Effector memory CD4-positive, alpha-beta T cell (primary cell): ENCODE measurements at places on chromosomes 11 and 22.
A peak's percentile ranks its signal among the peaks of the same experiment; 100 is the strongest.

DNA sequence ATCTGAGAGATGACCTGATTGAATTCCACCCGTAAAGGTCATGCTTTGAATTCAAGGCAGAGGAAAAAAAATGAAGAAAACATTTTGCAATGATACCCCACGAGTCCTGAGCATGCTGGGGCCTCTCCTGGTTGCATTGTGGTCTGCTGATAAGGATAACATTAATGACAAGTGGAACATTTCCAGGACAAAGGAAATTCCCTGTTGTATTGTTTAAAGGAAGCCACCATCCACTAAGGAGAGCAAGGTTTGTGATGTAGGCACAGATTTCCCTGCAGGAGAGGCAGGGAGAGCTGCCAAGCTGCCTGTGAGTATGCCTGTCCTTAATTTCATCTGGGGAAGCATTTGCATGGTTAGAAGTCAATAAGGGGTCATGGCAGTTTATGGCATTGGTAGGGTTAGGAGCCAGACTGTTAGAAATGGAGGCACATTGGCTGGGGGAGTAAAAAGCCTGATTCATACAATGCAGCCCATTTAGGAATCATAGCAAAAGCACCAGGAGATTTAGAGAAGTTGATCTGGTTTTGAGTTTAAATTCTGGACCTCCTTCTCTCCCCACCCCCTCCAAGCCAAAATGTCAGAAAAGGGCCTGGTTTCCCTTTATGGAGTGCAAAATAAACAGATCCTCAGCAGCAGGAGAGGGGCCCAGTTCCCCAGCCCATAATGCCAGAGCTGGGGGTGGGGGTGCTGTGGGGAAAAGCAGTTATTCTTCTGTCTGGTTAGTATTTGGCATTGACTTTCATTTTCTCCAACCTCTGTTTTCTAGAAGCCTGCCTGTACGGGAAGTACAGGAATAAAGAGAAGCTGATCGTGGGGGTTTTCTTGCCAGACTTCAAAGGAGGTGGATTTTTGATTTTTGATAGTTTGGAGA, 22.1 kb downstream of the FLI1 start:
- no peak for DNase-seq

GRCh38 chr11:27293515-27294417, 69.2 kb downstream of the CCDC34 start:
- DNase-seq: no peak

DNA sequence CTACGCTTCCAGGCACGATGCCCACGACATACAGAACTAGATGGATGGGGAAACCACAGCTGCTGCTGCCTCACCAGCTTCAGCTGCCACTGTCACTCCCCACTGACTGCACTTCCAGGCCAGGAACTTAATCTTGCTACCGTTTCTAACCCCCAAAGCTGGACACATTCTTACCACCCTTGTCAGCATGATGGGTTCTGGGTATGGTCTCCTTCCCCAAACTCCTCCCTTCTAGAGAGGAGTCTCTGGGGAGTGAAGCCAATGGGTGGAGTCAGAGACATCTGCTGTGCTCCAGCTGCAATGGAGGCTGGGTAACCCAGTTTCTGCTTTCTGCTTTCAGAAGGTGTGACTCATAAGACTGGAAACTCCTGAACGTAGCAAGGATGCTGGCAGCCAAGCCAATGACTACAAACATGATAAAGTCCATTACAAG, 87.0 kb upstream of the THY1 start:
- DNase-seq: no peak

- DNase-seq: peak; percentile 72
These were observed 9.7 kb downstream of the FXYD2 start for GRCh38 chr11:117814766-117815261.

- no peak for DNase-seq
These were observed 88.6 kb downstream of the PLEKHA7 start for GRCh38 chr11:16925561-16926065.

- no peak for DNase-seq
These were observed 31.0 kb downstream of the TST start for GRCh38 chr22:36988075-36988832.

- no peak for DNase-seq
These were observed 953 bp upstream of the LRP5 start for GRCh38 chr11:68311160-68312116.

DNA sequence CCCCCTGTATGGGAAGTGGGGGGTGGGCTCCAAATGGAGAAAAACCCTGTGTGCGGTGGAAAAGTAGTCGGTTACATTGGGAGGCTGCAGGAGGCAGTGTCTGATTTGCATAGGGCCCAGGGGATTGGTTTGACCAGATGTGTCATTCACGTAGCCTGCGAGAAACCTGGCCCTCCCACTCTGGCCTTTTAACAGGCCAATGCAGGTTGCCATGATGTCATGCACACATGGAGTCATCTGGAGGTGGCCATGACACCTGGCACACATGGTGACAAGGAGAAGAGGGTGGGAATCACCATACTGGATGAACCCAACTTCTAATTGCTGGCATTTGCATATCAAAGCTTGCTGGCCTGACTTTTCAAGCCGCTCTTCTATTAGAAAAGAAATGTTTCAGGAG, 50.6 kb downstream of the FAM181B start:
- no peak for DNase-seq

DNA sequence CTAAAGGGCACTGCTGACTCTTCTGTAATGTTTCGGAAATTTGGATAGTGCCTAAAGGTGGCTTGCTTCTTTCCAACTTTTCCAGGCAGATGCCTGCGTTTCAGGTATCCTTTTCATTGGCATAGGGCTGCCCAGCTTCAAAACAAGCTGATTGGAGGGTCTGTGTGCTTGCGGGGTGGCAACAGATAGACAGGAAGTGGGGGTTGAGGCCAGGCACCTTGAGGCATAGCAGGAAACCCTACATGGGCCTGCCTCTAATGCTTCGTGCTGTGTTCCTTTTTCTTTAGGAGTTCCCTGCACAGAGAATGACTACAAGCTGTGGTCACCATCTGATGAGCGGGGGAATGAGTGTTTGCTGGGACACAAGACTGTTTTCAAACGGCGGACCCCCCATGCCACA, 92.2 kb upstream of the SORL1-AS1 start:
- DNase-seq: no peak

DNA sequence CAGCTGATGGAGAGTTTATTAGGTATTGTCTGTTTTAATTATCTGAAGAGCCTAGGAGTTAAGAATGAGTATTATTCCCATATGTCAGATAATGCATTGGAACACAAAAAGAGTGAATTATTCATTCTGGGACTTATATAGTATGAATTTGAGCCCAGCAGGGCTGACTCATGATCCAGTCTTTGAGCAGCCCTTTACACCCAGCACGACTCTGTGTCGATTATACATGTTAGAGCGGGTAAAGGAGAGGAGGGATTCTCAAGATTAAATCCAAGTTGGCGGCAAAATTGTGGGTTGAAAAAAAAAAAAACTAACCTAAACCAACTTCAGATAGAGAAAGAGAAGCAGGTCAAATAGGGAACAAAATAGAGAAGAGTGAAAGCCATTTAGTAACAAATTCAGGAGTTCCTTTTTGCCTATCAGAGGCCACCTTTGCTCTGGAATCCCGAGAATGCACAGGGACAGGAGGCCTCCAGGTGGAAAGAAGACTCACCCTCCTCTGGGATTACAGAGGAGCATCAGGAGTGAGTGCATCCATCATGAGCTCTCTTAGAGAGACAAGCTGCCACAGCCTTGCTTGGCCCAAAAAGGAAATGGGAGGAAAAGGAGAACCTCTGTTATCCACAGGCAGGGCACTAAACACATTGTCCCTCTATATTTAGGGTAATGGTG, 3.1 kb downstream of the MRGPRX1 start:
- no peak for DNase-seq

DNA sequence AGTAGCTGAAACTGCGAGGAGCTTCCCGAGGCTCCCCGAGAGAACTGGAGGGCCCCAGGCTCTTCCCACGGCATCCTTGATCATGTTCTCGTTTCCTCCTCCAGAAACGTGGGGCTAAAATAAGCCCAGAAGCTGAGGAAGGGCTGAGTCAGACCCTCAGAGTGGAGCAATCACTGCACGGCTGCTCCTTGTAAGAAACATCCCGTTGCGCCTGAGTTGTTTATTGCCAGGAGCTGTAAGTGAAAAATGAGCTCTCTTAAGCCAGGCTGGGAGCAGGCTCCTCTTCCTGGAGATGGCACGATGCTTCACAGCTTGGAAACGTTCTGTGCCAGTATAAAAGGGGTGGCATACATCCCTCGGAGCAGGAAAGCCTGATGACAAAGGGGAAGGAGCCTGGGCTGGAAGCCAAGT, 47.3 kb upstream of the SYN3 start:
- no peak for DNase-seq

DNA sequence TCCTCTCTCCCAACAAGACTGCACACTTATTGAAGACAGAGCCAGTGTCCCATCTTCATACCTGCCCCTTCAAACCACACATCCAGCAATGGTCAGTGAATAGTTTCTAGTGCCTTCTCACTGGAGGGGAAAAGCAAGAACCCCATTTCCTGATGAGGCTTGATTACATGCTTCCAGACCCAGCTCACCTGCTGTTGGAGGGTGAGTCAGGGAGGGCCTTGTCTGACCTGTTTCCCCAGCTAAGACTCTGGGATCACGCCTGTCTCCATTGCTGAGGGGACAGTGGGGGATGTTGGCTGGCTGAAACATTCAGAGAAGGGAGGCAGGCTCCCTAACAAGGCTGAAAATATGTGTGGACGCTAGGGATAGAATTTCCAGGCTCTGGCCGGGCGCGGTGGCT, 27.5 kb upstream of the ZDHHC13 start:
- no peak for DNase-seq

DNA sequence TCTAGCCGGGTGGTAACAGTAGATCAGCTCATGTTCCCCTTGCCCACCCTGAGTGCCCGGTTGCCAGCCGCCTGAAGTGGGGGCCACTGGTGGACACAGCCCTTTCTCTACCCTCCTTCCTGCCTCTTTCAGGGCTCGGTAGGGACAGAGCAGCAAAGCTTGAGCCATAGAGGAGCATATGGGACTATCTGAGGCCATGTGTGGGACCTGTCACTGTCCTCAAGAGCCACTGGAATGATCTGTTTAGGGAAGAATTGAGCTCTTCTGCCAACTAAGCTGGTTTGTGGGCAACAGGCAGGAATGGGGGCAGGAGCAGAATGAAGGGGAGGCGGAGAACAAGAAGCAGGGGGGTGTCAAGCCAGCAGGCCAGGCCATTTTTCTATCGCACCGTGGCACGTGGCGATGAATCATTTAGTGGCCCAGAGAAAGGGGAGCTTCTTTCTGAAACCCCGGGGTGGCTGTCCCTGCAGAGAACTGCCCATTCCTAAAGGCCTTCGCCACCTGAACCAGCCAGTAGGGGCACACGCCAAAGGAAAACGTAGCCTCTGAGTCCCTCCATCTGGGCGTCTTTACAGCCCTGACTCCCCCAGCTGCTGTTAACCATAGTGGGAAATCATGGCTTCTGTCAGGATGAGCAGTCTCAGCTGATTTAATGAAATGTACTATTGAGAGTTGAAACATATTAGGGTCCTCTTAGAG, 8.8 kb downstream of the ASPHD2 start:
- no peak for DNase-seq

- no peak for DNase-seq
These were observed 11.2 kb downstream of the PNPLA5 start for GRCh38 chr22:43880541-43880991.

- DNase-seq: no peak
These were observed 4.1 kb upstream of the UBE2L6 start for GRCh38 chr11:57571606-57572005.

- DNase-seq: no peak
These were observed 50.8 kb upstream of the HORMAD2 start for GRCh38 chr22:30029512-30029911.

DNA sequence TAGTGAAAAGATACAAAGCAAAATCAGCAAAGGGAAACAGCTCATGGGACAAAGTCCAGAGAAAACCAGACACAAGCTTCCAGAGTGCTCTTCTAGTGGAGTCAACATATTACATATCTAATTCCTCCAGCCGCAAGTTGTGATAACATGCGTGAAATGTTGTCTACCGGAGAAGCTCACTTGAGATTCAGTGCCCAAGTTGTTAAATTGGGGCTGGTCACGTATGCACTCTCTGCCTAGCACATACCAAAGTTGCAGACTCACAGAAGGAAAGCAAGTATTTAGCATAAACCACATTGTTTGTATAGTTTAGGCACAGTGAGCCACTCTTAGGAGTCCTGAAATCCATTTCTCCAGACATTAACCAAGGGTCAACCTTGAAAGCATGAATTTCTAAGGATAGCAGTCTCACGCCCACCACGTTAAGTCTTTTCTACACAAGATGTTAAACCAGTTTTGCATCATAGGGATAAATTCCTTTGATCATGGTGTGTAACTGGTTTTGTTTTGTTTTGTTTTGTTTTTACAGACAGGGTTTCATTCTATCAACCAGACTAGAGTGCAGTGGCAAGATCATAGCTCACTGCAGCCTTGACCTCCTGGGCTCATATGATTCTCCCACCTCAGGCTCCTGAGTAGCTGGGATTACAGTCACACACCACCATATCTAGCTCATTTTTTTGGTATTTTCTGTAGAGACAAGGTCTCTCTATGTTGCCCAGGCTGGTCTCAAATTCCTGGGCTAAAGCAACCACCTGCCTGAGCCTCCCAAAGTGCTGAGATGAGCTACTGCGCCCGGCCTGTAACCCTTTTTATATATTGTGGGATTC, 39.5 kb upstream of the EP300 start:
- DNase-seq: no peak

DNA sequence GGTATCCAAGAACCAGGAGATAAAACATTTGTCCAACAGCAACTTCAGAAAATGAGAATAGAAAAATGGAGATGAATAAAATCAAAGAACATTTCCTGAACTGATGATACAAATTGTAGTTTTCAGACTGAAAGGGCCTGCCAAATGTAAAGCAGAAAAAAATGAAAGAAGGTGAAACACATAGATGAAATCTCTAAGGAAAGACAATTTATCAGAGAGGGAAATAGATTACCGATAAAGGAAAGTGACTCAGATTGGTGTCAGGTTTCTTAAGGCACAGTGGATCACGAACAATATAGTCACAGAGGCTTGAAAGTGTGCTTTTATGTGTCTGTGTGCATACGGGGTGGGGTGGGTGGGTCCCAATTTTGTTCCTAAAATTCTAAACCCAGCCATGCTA, 4.1 kb upstream of the STT3A start:
- DNase-seq: no peak

- no peak for DNase-seq
These were observed 771.1 kb downstream of the LRRC4C start for GRCh38 chr11:40688369-40688768.

DNA sequence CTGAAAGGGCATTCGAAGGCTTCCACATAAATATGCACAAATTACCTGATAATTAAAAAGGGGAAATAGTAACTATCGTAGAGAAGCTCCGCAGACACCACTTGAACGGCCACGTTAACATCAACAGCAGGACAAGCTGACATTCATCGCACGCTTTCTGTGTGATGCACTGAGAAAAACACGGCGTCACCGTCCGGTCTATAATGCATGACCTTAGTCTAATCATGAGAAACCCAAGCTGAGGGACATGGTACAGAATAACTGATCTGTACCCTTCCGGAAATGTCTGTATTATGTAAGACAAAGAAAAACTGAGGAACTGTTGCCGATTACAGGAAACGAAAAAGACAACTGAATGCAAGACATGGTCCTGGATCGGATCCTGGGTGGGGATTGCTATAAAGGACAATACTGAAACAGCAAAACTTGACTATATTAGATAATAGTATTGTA, 678 bp upstream of the RANGAP1 start:
- no peak for DNase-seq
